ENCODE measurements at places on chromosomes 13 and 19. TPM values are rescaled to one million over a fixed set of nuclear protein-coding genes. Genes with fewer than 3 reads are reported as not detected.

- no peak for DNase-seq
Measured at GRCh38 chr13:80214521-80214991, 126.4 kb downstream of the SPRY2 start.

DNA sequence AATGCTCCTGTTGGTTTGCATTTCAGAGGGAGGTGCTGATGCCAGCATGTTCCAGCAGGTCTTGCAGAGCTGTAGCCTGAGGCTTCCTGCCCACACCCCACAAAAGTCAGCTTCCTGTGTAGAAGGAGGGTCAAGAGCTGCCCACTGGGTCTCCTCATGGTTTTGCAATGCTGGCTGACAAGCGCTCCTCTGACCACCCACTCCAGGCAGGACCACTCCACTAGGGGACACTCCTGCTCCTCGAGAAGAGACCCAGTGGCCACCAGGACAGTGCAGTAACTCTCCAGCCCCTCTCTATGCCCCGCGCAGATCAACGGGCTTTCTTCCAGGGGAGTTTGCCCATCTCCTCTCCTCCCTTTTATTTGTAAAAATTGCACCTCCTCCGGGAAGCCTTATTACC, 72.9 kb upstream of the UQCRFS1 start:
- no peak for DNase-seq

- no peak for DNase-seq
Measured at GRCh38 chr13:105991622-105992277, 543.7 kb downstream of the EFNB2 start.

- DNase-seq: no peak
Measured at GRCh38 chr13:31986676-31987470, 44.7 kb upstream of the FRY start.

GRCh38 chr19:33697766-33698165, 76.0 kb downstream of the CHST8 start:
- no peak for DNase-seq

DNA sequence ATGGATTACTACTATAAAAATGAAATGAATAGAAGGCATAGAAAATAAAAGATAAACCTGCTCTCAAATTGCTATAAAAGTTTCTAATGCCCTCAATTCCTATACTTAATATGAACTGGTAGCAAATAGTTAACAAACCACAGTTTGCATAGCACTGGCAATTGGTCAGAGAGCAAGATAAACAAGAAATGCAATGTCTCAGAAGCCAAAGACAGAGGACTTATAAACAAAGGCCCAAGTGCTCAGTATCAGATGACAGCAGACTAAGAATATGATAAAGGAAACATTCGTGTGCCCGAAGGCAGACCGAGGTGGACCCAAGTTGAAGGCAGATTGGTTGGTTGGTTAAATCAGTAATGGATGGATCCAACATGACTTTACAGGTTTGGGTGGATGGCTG, 50.6 kb downstream of the IPO5 start:
- no peak for DNase-seq

- DNase-seq: no peak
Measured at GRCh38 chr13:97945342-97945741, 8.1 kb upstream of the IPO5 start.

GRCh38 chr19:1153891-1154730, 20.0 kb downstream of the SBNO2 start:
- DNase-seq: no peak

- no peak for DNase-seq
Measured at GRCh38 chr13:50401049-50401505, 385.8 kb downstream of the KCNRG start.

DNA sequence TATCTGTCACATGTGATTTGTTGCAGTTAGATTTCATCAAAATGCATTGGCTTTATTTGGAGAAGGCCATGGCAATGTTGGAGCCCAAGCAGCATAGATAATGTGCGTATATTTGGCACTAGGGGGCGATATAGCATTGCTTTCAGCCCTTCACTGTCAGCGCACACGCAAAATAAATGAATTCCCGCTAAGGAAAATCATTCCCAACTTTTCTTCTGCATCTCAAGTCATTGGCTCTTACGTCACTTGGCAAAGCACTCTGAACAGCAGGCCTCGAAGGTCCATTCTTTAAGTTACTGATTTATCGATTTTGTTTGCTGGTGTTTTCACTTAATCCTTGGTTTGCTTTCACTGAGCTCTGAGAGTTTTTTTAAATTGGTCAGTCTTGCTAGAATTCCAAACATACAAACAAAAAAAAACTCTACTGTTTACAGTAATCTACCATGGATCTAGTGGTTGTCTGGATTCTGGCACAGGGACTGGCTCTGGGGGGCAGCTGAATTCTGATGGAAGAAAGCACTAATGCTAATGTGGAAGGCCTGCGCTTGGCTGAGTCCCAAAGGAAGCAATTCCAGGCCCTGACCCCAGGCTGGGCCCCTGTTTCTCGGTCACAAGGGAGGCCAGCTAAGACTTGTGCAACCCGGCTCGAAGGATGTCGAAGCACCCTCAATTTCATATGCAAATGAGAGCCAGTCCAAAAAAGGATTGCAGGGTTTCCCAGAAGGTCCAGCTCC, 97.7 kb upstream of the IPO5 start:
- DNase-seq: no peak

DNA sequence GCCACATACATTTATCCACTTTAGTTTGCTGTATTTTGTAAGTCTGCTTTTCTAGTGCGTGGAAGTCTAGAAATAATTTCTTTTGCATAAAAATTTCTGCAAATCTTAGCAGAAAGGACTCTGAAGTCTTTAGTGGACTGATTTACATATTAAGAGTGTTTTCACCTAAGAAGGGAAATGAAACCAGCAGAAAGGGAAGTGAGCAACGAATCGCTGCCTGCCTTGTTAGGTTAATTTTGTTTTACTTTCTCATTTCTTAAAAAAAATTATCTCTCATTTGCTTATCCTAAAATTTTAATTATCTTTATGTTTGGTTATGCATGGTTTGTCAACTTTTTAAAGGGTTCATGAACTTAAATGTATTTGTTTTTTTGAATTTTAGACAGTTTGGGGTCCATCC, 767 bp upstream of the GPR18 start:
- peak; percentile 43 for DNase-seq

DNA sequence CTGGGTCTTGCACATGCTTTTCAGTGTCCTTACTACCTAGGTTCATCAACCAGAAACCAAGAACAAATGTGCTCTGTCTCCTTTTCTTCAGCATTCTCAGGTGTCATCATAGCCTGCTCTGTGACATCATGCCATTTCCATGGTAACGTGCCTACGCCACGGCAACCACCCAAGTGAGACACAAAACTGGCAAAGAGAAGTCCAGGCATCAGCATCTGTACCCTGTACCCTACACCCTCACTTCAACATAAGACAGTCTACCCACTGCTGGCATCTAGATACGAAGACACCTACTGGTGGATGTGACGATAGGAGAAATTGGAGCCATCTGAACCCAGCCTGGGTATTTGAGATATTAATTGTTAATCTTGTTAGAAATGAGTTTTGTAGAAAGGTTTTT, 13.3 kb downstream of the ZC3H4 start:
- DNase-seq: no peak

GRCh38 chr13:41034881-41035280, 15.8 kb upstream of the ELF1 start:
- no peak for DNase-seq

The PROZ gene
- polyA plus RNA-seq: not detected

The SOX1 gene
- polyA plus RNA-seq: not detected

The RAB3A gene
- 0.59 TPM for polyA plus RNA-seq

The WDR88 gene
- polyA plus RNA-seq: 0.25 TPM

The IRGC gene
- polyA plus RNA-seq: not detected
